ENCODE measurements at places on chromosomes 11 and 22.

DNA sequence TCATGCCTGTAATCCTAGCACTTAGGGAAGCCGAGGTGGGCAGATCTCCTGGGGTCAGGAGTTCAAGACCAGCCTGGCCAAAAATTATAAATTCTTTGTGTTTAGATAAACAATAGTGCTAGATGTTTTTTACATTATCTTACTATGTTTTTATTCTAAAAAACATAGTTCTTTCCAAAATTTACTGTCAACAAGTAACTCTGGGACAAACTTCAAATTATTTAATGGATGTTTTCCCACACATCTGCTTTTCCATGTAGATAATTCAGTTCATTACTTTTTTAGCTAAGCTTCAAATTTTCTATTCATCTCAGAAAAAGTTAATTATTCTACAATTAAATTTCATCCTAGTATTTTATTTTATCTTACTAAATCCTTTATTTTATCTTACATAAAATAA, 596.2 kb upstream of the LRRC4C start:
- DNase-seq, result no peak

GRCh38 chr11:130096823-130097222, 27.1 kb downstream of the APLP2 start:
- no peak for DNase-seq

DNA sequence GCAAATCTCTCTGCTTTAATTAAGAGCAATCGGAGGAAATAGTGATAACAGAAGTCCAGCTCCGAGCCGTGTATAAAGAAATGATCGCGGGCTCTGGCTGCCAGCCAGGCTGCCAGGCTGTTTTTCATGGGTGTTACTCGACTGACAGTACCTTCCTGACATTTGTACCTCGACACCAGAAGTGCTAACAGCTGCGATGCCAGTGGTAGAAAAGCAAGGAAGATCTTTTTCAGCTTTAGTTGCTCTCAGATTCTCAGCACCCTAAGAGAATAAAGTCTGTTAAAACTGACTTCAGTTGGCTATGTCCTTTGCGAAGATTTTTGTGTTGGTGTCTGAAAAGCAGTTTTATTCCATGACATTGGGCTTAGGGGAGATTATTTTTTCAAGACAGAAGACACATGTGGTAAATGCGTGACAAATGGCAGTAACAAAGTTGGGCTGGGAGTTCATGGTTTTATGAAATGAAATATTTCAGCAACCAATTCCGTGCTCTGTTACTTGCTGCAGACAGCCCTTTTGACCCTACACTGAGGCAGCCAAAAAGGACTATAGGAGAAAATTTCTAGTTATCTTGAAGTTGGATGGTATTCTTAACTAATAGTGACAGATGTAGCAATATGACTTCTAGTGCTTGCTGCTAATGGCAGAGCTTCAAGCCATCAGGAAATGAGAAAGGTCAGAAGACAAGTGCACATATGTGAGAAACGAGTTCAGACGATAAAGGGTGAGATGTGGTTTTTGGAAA, 296.2 kb downstream of the CNTN5 start:
- DNase-seq, result no peak

DNA sequence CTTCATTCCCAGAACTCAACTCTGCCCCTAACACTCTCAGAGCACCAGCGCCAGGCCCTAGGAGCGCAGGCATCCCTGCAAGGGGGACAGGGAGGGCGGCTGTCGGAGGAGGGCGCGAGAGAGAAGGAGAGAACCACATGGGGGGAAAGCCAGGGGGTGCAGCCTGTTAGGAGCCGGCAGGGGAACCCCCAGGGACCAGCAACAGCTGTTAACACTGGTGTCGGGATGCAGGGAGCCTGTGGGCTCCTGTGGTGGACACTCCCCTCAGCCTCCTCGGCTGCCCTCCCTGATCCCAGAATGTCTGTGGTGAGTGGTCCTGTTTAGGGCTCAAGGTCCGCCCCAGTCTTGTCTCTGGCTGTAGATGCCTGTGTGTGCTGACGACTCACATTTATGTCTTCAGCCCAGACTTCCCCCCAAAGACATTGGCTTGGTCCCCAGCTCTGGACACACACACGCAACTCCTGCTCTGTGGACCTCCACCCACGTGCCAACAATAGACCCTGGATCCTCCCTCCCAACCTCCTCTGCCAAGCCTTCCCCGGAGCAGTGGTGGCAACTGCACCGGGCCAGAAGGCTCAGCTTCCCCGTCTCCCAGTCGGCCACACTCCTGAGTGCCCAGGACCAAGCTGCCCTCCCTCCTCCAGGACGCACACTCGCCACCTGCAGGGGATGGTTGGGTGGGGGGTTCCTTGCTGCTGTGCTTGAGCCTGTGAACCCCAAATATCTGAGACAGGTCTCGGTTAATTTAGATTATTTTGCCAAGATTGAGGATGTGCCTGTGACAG, 817 bp upstream of the IFITM5 start:
- no peak for DNase-seq

- DNase-seq, result no peak
These were observed 13.5 kb downstream of the MS4A10 start for GRCh38 chr11:60798631-60799030.

DNA sequence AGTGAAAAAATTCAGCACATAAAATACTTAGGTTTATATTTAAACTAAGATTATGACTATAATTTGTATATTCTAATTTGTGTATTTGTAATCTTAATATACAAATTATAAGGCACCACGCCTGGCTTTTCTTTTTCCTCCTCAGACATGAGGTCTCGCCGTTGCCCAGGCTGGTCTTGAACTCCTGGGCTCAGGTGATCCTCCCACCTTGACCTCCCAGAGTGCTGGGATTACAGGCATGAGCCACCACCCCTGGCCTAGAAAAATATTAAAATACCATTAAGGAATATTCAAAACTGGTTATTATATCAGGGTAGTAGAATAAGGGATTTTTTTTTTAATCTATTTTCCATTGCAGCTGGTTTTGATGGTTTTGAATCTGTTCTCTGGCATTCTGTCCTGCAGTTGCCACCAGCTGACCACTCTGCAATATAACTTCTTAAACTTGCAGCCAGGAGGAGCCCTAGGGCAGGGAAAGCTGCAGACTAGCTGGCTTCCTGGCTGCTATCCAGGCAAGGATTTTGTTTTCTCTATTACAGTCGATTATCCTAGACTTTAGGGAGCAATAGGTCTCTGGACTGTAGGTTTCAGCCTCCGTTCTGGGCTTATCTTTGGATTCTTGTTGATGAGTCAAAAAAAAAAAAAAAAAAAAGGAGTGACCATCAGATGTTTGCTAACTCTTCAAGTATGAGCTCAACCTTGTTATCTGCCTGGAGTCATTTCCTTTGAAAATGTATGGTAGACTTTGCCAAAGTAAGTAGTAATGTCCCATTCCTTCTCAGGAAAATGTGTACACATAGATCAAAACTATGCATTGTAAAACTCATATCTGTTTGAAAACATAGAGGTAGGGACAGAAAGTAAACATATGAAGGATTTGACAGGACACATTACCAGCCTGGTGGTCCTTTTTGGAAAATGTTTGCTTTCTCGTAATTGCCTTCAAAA, 13.2 kb downstream of the POLA2 start:
- DNase-seq, result peak; percentile 50

GRCh38 chr22:34502821-34503220, 563.1 kb upstream of the ISX start:
- DNase-seq, result no peak

DNA sequence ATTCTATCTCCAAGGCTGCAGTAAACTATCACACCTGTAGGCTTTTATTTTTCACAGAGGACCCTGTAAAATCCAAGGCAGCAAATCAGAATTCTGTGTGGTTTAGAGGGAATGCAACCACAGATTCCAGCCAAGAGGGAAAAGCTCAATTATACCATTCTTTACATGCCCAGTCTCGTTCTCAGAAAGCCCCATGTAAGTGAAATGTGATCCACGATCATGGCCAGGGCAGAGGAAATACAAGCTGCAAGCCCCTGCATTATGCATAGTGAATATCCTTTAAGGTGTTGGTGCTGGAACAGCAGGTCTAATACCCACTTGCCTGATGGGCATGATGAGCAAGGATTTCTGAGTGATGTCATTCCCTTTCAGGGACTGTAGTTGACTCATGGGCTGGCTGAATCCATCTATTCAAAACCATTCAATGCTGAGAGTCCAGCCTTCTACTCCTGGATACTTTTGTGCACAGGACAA, 198.7 kb upstream of the MTMR2 start:
- no peak for DNase-seq

- no peak for DNase-seq
These were observed 19.6 kb downstream of the KCTD21 start for GRCh38 chr11:78168539-78169477.

GRCh38 chr22:39655831-39656230, 85.3 kb downstream of the CACNA1I start:
- no peak for DNase-seq

- DNase-seq, result no peak
These were observed 34.7 kb downstream of the RTN3 start for GRCh38 chr11:63716046-63716445.
